ENCODE measurements at places on chromosomes 4 and X. TPM values are rescaled to one million over a fixed set of nuclear protein-coding genes. Genes with fewer than 3 reads are reported as not detected.

DNA sequence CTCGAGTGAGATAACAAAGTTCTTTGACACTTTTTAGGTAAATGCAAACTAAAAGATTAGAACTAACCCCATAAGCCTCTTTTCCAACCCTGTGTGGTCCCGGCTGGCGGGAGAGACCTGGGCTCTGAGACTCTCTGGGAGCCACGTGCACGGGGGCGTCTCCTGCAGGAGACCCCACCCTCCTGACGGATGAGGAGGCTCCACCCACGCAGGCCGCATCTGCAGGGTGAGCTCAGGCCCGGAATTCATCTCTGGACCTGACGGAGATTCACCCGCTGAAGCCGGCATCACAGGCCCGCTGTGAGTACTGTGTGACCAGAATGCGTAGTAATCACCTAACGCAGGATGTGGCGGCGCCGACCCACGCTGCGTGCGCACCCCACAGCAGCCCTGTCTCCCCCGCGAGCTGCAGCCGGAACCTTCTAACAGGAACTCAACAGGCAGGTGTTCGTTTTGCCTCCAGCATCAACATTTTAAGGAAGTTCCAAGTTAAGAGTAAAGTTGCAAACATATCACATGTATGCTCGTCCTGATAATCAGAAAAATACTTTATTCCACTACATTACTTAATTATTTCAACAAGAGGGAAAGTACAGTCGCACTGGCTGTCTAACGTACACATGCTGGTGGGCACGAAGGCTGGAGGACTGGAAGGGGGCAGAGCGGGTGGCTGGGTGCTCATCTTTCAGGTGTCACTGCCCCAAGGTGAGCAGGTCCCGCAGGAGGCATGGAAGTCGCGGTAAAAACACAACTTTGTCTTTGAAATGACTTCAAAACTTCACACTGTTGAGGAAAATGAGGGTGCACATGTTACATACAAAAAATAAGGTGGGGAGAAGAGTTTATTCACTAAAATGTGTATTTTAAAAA lies 44.5 kb downstream of the FGFRL1 start:
- no peak for DNase-seq

ZFYVE28 gene
- 7.2 TPM for polyA plus RNA-seq

ANAPC4 gene
- polyA plus RNA-seq: 7.6 TPM

- no peak for DNase-seq
Measured at GRCh38 chr4:75781305-75781704, 56.9 kb downstream of the USO1 start.

HS6ST2 gene
- 0.84 TPM for polyA plus RNA-seq

SUPT20HL2 gene
- polyA plus RNA-seq: not detected

DNA sequence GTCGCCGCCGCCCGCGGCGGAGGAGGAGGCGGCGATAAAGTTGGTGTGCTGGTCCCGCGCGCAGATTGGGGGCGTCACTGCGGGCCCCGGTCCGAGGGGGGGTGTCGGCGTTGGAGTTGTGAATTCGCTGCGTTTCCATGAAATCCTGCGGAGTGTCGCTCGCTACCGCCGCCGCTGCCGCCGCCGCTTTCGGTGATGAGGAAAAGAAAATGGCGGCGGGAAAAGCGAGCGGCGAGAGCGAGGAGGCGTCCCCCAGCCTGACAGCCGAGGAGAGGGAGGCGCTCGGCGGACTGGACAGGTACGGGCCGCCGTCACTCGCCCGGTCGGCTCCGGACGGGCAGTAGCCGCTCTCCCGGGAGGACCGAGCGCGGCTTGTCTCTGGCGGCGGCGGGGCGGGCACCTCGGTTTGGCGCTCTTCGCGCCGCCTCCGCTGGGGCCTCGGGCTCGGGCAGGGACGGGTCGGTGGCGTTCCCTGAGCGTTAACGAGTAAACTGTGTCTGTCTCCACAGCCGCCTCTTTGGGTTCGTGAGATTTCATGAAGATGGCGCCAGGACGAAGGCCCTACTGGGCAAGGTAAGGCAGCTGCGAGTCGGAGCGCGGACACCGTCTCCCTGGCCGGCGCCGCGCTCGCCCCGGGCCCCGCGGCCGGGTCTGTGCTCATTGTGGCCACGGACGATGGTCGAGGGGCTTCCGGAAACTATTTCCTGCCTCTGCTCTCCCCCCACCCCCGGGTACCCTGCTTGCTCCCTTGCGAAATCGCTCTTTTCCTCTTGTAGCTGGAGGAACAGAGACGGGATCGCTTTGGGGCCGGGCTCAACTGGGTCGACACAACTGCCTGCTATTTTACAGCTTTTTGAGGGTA lies 658 bp downstream of the KDM6A start:
- DNase-seq: peak; percentile 30

GABRG1 gene
- polyA plus RNA-seq: not detected

GRCh38 chrX:38172596-38172995 lies 48.1 kb downstream of the SRPX start:
- DNase-seq: no peak

OPHN1 gene
- 3.9 TPM for polyA plus RNA-seq
